ENCODE measurements at places on chromosomes 4 and X.

DNA sequence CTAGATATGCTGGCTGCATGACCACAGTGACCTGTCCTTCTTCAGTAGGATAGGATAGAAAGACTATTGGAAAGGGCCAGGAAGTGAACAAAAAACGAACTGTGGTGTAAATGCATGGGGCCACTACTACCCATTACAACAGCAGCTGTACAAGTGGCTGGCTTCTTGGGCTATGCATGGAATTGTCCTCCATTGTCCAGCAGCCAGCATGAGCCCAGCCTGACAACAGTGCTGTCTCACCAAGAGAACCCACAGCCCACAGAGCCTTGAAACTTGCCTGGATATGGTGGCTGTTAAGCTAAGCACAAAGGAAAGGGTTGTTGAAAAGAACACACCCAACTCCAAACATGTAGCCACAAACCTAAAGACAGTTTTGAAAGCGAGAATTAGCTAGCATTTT is 330.2 kb upstream of the F9 start:
- DNase-seq, result no peak

- no peak for DNase-seq
Measured at GRCh38 chr4:162804351-162804924, 362.3 kb downstream of the NAF1 start.

DNA sequence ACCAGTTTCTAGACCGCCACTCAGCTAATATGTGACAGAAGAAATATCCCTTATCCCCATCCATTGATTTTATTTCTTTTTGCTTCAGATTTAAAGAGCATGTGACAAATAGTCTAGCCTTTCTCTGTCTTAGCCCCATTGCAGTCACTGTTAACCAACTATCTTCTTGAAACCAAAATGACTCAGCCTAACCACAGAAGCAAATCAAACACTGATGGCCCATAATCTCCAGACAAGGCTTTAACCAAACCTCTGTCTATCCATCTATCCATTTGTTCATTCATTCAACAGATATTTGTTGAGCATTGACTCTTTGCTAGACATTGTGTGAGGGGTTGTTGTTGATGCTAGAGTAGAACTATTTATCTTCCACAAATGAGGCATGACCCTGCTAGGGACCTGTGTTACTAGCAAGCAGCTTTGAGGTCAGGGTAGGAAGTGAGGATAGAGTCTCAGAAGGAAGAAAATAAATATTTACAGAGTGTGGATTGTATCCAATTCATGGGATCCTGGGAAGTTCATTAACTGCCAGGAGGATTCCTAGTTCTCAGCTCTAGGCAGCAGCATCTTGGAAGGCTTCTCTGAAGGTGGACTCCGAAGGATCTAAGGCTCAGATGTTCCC is 22.5 kb downstream of the HNRNPH2 start:
- no peak for DNase-seq

DNA sequence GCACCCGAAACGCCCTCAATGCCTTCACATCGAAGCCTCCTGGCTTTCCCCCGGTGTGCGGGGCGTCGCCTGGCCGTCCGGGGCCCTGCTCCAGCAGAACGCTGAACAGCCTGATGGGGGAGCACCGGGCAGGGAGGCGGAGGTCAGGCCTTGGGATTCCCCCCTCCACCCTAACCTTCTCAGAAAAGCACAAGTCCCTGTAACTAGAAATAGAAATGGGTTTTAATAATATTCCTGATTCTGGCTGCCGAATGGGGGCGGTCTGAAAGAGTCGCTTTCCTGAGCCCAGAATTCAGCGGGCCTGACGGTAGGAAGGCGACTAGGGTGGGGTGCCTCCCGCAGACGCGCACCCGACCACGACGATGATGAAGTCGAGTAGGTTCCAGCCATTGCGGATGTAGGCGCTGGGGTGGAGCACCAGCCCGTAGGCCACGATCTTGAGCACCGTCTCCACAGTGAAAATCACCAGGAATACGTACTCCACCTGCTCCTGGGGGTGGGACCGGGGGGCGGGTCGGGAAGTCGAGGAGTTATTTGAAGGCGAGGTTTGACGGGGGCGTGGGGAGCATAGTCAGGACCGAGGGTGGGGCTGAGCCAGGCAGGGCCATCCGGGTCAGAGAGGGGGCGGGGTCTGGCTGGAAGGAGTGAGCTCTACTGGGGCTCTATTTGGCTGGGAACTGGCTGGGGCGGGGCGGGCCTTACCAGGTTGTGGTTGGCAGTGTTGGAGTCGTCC is 2.5 kb downstream of the CACNA1F start:
- peak; percentile 24 for DNase-seq

- no peak for DNase-seq
Measured at GRCh38 chr4:60463857-60464502, 736.1 kb upstream of the ADGRL3 start.

DNA sequence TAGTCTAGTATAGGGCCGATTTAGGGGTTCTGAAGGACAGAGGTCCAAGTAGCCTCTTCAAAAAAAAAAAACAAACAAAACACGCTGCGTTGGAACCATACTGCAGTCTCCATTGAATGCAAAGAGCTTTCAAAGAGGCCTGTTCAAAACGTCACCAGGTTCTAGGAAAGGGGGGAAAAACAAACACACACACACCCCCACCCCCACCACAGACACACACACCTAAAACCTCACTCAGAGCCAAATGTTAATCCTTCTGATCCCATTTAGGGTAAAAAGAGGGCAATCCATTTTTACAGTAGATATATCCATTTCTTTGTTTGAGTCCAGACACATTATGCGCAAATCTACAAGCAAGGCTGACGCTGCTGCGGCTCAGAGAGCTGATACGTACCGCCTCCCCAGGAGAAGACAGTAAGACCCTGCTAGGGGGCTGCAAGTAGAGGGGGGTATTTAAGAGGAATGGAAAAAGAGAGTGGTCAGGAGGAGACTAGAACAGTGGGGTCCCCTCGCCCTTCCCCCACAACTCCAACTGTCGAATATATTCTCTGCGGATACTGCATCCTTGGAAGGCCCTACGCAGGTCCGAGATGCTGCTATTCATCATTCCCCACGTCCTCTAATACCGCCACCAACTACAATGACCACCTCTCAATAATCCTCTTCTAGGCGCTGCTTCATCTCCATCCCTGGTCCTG is 1.3 kb downstream of the NKRF start:
- no peak for DNase-seq

- DNase-seq, result no peak
Measured at GRCh38 chr4:26015133-26015651, 101.2 kb downstream of the SMIM20 start.

DNA sequence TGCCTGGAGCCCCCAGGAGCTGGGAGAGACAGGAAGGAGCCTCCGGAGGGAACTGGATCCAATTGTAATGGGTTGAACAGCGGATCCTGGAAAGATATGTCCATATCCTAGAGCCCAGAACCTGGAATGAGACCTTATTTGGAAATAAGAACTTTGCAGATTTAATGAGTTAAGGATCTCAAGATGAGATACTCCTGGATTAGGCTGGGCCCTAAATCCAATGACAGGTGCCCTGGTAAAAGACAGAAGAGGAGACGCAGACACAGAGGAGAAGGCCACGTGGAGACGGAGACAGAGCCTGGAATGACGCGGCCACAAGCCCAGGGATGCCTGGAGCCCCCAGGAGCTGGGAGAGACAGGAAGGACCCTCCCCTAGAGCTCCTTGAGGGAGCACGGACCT is 34.1 kb downstream of the P2RY8 start:
- DNase-seq, result no peak

GRCh38 chrX:43106009-43106408 is 328.0 kb upstream of the PPP1R2C start:
- no peak for DNase-seq

GRCh38 chrX:50188859-50189600 is 11.8 kb downstream of the AKAP4 start:
- no peak for DNase-seq

- no peak for DNase-seq
Measured at GRCh38 chr4:153514001-153514526, 47.9 kb downstream of the TMEM131L start.

DNA sequence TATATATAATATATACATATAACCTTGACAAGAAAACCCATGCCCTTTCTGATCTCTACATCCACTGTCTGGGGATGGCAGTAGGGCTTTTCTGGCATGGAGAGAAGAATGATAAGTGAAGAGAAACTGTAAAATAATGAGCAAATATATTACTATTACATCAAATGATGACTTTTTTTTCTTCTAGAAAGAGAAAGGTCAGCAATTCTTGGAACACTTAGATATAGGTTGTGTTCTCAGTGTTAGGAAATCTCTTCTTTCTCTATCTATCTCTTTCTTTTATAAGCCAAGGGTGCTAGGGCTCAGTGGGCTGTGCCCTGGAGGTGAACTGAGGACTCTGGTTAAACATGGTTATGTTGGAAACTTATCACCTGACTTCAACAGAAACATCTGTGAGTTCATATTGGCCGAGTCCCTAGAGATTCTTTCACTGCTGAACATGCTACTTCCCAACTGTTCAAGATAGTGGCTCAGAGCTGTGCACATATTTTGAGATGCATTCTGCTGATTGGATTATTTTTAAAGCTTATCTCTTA is 265.1 kb downstream of the GBA3 start:
- DNase-seq, result no peak

- no peak for DNase-seq
Measured at GRCh38 chr4:57734104-57734670, 624.0 kb upstream of the IGFBP7 start.

DNA sequence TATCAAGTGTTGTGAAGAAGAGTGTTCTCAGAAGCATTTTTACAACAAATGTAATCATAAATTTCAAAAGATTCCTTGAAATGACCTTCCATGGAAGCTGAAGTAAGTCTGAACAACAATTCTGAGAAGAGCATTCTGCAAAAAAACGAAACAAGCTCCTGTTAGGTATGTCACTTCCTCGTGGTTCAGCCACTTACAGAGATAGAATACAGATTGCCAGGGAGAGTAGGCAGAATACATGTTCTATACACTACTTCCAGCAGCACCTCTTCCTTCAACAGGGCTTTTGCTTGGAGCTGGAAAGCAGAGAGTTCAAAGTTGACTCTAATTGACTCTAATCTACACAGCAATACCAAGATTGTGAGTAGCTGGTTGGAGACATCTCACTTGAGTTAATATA is 274.5 kb downstream of the ADGRA3 start:
- no peak for DNase-seq

DNA sequence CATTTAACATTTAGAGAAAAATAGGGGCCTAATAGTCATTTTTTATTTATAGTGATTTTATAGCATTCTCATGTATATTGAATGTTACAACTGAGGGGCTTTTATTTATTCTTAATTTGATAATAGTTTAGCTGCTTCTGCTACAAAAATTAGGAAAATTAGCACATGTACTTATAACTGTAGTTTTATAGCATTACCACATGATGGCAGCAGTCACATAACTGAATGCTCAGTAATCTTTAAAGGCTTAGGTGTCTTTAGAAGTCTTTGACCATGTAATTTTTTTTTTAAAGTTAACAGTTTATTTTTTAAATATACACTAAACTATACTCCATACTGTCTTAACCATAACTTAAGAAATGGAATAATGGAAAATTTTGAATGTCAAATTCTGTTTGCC is 136.6 kb downstream of the STAG2 start:
- DNase-seq, result no peak

DNA sequence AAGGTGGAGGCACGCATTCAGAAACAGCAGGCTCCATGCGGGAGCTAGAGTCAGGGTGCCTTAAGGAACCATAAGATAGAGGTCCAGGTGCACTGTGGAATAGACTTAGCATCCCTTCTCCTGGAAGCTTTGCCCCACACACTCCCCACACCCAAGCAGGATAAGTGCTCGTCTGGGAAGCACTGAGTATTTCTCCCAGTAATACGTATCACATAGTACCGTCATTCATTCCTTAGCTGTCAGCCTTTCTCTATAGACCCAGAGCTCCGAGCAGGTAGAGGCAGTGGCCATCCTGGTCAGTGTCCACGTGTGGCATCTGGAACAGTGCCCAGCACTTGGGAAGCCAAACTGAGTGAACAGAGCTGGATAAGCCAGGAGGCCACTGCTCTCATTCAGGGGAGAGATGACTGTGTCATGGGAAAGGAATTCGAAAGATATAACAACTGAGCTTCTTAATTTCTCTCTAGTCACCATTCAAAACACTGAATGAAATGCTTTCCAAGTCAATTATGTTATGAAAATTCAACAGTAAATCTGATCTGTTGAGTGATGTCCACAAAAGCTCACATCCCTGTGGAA is 9.9 kb downstream of the APBB2 start:
- no peak for DNase-seq

DNA sequence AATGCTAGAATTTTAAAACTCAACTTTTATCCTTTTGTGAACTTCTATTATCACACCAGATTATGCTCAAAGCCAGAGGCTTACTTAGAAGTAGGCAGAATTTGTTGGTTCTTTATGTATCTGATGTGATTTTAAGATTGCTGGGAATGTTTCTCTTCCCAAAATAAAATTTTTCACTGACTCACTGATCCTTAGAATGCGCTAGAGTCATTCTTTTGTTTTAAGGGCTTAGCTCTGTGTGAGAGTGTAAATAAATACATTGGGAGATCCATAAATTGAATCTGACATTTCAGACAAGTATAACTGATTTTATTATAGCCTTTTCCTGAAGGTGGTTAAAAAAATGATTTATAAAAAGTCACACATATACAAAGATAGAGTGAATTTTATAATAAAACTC is 101.3 kb downstream of the LARP1B start:
- no peak for DNase-seq

- DNase-seq, result no peak
Measured at GRCh38 chr4:59700651-59701050, 1499.5 kb upstream of the ADGRL3 start.

GRCh38 chr4:24704149-24704548 is 91.2 kb upstream of the SOD3 start:
- DNase-seq, result no peak

DNA sequence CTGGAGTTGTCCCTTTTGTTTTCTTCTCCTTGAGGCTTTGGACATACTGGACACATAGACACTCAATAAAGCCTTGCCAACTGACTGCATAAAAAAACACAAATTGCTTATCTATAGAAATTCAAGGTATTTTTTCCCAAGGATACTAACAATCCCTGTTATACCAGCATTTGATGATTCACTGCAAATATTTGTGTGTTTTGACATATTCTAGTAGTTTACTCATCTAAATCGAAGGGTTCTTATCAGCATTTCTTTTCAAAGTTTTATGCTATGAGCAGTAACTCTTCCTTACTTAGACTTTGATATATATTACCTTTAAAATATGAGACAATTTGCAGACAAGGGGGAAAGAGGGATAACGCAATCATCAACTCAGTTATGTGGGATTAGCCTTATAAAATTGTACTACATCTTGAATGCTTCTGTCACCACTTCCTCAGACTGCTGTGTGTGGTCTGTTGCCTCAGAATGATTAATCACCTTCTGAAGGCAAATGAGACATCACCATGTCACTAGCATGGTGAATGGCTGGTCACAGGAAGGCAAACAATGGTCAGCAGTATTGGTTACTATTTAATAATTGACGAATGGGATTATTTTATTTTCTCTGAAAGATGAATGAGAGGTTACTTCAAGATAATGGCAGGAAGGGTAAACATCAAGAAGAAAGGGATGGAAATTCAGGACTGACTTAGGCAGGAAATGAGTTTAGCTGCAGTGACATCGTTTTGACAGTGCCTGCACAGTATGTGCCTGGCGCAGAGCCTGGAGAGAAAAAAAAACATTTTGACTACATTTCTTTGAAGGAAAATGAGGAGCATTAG is 544.3 kb upstream of the CNKSR2 start:
- DNase-seq, result no peak

- peak; percentile 2 for DNase-seq
Measured at GRCh38 chr4:98260047-98260578, 1.1 kb upstream of the RAP1GDS1 start.
